A549 treated with DMSO at 1 μM for 4 hours (cell line): ENCODE measurements at places on chromosomes 5 and 9. TPM values are rescaled to one million over a fixed set of nuclear protein-coding genes. Genes with fewer than 3 reads are reported as not detected.

The CNTNAP3 gene
- total RNA-seq = 8.4 to 12.2 TPM (median 10.1 TPM) in 5 replicates

The IL4 gene
- not detected in 5 replicates for total RNA-seq

The PELO gene
- total RNA-seq = 19.4 to 22.3 TPM (median 19.7 TPM) in 5 replicates

The MYMK gene
- total RNA-seq = not detected in 5 replicates

The MPDZ gene
- 12.0 to 15.2 TPM (median 13.2 TPM) in 5 replicates for total RNA-seq

The CCL19 gene
- total RNA-seq = not detected in 5 replicates

The C9orf50 gene
- 0.08 TPM in 1 of 5 replicates, not detected in the others for total RNA-seq

The DDX31 gene
- 25.6 to 31.3 TPM (median 29.0 TPM) in 5 replicates for total RNA-seq

The IFNA13 gene
- total RNA-seq = not detected in 5 replicates

The PCDHA7 gene
- 0.03 to 0.18 TPM (median 0.06 TPM) in 5 replicates for total RNA-seq

The PCDHGA3 gene
- 0.02 to 0.04 TPM (median 0.03 TPM) in 3 of 5 replicates, not detected in the others for total RNA-seq
